Hypothalamus (tissue), 51 donors: ENCODE measurements at places on chromosomes 3 and 15.
A peak's percentile ranks its signal among the peaks of the same experiment; 100 is the strongest.

- DNase-seq: no peak
Measured at GRCh38 chr15:45773149-45773548, 138.3 kb downstream of the SQOR start.

DNA sequence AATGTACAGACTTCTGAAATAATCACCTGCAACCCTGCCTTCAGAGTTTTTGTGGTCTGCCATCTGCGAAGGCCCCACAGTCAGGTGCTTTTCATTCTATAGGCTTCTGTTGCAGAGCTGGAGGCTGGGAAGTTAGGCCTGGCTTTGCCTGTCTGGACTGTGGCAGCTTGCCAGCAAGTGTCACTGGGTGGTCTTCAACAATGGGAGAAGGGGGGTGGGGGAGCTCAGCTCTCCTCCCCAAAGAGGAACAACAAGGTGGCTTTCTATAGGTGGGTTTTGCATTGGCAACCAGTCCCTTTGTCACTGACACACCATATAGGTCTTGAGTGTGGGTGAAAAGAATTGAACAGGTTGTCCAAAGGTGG is 7.3 kb downstream of the BOC start:
- DNase-seq: no peak

DNA sequence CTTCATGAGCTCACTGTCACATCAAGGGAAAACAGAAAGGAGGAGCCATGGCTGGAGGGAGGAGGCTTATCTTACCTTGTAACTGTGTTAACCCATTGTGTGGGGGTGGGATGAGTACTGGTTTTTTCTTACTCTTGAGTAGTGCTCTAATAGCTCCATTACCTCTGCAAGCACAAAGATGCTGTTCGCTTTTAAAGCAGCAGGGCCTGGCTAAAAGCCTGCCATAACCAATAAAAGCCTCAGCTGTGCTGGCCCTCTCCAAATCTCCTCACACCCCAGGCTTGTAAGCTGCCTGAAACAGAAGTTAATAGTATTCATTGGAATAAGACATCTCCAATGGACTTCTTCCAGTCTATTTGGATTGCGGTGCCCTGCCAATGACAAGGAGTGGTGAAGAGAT is 544.1 kb downstream of the TUSC7 start:
- no peak for DNase-seq

GRCh38 chr15:84714821-84715220 is 1.1 kb downstream of the SEC11A start:
- DNase-seq: no peak

DNA sequence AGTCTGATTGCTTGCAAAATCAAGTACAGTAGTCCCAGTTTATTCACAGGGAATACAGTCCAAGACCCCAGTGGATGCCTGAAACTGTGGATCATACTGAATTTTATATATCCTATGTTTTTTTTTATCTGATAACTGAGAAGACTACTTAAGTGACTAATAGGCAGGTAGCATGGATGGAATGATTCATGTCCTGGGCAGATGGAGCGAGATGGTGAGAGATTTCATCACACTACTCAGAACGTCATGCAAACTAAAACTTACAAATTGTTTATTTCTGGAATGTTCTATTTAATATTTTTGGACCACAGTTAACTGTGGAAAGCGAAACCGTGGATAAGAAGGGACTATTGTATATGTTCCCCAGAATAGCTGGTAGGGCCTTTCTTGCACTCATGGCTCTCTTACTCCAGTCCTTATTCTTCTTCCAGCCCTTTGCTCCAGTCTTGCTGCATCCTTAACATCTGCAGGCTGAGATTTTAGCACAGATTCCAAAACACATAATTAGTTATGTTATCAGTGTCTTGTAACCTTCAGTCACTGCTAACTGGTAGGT is 290.0 kb downstream of the ADAMTSL3 start:
- no peak for DNase-seq

DNA sequence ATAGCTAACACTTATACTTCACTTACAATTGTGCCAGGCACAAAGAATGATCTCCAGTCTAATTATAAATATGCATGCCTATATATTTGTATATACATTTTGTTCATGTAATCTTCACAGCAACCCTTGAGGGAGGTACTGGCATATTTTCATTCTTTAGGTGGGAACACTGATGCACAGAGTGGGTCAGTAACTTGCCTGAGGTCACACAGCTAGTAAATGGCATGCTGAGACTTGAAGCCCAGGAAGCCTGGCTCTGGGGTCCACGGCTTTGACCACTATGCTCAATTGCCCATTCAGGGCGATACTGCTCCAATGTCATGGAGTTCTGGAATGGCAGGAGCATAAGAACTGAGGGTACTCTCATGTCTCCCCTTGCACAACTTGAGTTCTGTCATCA is 139.8 kb downstream of the SHQ1 start:
- no peak for DNase-seq

GRCh38 chr3:112781599-112781998 is 65.1 kb downstream of the CD200R1L start:
- no peak for DNase-seq

DNA sequence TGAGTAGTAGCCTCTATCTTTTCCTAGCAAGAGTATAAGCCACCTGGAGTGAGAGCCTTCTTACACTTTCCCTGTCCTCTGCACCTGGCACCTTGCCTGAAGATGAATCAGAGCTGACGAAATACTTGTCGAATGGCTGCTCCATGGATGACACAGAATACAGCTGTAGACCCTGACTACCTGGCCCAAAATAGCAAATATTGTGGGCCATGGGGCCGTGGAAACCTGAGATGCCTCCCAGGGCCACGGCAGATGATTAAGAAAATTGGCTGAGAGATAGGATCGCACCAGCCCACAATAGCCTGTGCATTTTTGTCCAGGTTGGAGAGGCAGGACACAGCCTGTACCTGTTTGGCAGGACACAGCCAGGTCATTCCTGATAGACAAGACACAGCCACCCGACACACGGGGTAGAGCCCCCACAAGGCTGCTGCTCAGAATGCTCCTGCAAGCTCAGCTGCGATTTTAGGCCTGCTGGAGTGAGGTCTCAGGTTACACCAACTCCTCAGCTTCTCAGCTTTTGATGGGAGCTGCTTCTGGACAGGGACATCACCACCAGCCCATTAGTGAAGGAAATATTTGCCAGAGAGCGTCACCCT is 22.9 kb upstream of the TPM1 start:
- no peak for DNase-seq

- no peak for DNase-seq
Measured at GRCh38 chr15:75749820-75750219, 37.2 kb upstream of the CSPG4 start.

DNA sequence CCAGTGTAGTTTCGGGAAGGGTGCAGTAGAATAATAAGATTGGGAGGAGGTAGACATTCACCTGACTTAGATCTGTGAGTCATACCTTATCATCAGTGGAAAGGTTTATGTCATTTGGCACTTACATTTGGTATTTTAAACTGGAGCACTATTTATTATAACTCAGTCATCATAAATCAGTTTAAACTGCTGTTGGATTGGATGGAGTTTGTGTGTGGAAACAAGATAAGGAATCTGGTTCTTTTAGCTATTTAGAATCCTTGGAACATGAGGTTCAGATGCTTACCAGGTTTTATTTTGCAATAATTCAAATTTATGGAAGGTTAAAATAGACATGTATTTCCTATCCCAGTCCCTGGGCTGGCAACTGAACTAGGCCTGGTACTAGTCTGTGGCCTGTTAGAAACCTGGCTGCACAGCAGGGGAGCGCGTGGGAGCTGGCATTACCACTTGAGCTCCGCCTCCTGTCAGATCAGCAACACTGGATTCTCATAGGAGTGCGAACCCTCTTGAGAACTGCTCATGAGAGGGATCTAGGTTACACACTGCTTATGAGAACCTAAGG is 34.5 kb downstream of the ZFAND6 start:
- no peak for DNase-seq

DNA sequence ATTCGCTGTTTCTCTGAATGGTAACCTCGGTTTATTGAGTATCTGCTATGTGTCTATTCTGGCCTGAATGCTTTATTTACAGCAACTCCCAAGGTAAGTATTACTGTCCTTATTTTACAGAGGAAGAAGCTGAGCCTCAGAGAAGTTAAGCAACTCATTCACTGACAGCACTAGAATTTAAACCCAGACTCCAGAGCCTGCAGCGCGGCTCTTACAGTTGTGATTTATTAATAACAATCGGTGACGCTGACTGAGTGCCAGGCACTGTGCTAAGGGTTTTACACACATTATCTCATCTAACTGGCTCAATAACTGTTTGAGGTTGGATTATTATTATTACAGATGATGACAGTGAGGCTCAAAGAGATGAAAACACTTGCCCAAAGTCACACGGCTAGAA is 19.6 kb downstream of the SRGAP3 start:
- no peak for DNase-seq

- DNase-seq: no peak
Measured at GRCh38 chr15:92864127-92864814, 35.9 kb upstream of the CHD2 start.

- DNase-seq: no peak
Measured at GRCh38 chr15:60840703-60841411, 361.9 kb upstream of the ICE2 start.

DNA sequence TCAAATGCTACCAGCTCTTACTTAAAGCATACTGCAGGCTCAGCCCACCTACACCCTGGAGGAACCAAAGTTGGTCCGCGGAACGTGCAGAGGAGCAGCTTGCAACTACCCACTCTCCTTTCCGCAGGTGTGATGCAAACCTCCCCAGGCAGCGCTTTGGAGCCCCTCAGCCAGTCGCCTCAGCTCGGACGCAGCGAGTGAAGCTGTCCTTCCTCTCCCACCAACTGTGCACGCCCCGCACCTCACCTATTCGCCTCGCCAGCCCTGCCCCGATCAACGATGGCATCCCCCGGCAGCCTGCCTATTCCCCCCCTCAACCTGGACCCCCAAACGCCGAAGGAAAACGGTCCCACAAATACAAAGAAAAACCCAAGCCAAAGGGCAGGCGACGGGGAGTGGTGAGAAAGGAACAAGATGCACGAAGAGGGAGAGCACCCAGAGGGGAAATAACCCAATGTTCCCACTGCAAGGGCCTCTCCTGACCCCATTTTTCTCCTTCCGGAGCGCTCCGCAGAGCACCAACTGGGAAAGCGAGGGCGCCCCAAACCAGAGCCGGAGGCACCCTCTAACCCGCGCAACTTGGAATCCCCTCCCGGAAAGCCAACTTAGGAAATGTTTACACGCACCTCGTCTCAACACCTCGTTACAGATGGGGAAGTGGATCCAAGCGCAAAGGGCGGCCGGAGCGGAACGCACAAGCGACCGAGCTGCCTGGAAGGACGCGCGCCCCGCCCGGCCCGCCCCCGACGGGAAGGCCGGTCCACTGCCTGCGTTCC is 665 bp downstream of the GLB1 start:
- peak; percentile 62 for DNase-seq

DNA sequence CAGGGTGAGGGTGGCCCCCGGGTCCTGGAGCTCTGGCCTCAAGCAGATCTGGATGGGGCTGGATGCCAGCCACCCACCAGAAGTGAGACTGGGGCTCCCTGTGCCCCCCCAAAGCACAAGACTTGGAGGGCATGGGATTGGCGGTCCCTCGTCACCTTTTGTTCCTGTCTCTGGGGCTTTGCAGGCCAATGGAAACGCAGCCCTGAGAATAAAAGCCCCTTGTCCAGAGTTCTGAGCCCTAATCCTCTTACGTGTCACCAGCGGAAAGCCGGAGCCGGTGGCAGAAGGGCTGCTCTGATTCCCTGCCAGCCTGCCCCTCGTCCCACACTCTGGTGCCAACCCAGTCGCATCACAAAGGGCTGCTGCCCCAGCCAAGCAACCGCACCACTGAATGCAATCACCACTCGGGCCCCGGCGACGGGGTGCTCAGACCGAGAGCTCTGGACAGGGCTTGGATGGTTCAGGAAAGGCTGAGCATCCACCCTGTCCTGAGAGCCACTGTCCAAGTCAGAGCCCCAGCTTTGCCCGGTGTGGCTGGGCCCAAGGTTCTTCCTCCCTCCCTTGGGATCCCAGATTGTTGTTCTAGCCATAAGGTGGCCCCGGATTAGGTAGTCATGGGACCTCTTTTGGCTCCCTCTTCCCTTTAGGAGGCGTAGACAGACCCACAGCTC is 22.8 kb upstream of the ELP6 start:
- peak; percentile 56 for DNase-seq

GRCh38 chr3:57949785-57950615 is 58.2 kb upstream of the FLNB start:
- no peak for DNase-seq

DNA sequence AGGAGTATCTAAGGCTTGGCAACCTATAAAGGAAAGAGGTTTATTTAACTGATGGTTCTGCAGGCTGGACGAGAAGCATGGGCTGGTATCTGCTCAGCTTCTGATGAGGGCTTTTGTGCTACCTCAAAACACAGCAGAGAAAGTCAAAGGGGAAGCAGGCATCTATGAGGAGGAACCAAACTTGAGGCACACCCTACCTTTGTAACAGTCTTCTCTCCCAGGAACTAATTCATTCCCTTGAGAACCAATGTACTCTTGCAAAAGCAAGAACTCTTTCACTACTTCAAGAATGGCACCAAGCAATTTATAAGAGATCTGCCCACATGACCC is 109.0 kb downstream of the CGGBP1 start:
- DNase-seq: no peak

DNA sequence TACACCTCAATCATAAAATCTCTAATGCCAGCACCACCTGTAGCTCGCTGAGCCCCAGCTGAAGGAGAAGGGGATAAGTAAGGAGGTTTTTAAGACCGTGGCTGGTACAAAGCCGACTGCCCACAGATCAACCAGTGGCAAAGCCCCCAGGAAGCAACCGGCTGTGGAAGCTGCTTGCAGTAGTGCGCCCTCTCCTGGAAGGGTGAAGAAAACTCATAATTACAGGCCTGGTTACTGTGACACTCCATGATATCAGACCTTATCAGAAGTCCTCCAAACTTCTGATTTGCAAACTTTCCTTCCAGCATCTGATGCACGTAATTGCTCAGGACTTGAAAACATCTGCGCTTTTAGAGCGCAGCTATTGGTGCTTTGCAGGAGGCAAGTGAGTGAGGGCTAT is 63.1 kb upstream of the MCTP2 start:
- no peak for DNase-seq

DNA sequence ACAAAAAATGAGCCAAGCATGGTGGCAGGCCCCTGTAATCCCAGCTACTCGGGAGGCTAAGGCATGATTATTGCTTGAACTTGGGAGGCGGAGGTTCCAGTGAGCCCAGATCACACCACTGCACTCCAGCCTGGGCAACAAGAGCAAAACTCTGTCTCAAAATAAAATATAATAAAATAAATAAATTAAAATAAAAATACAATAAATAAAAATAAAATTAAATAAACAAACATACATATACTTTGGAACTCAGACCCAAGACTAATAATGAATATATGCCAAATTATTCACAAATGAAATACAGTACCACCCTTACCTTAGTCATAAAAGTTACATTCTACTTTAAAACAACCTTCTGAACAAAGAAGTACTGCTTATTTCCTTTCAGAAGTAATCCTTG is 81.8 kb downstream of the SCAPER start:
- DNase-seq: no peak

DNA sequence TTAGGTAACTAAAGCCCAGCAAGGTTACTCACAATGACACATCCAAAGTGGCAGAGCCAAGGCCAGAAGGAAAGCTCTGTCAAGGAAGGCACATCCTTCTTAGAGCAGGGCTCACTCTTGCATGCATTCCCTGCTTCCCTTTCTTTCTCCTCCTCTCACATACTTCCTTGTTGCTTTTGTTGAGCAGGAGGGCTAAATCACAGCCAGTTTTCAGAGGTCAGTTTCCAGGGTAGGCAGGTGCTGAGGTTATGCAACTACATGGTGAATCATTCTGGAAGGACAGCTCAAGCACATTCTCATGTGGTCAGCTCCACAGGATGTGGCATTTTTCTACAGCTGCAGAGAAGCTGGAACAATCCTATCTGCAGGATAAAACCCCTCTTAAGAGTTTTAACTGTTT is 275.6 kb downstream of the ZNF621 start:
- DNase-seq: no peak

GRCh38 chr3:83218383-83219200 is 1457.1 kb upstream of the GBE1 start:
- DNase-seq: no peak
